Glomerular endothelial cell (primary cell): ENCODE measurements at places on chromosomes 11 and 22. TPM values are rescaled to one million over a fixed set of nuclear protein-coding genes. Genes with fewer than 3 reads are reported as not detected.

DNA sequence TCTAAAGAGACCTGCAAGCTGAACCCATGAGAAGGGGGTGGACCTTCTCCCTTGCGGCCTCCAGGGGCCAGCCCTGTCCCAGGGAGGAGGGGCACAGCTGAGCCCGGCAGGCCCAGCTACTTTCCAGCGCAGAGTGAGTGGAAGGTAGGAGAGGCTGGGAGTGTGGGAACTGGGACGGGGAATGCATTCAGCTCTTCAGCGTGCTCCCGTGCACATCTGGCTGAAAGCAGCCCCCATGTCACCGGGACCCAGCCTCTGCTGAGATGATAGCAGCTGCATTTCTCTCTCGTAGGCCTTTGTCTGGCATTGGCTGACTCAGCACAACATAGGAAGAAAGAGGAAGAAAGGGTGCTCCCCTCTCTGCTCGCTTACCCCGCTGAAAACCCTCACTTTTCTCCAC lies 951.5 kb downstream of the TBC1D22A start:
- no peak for DNase-seq

DNA sequence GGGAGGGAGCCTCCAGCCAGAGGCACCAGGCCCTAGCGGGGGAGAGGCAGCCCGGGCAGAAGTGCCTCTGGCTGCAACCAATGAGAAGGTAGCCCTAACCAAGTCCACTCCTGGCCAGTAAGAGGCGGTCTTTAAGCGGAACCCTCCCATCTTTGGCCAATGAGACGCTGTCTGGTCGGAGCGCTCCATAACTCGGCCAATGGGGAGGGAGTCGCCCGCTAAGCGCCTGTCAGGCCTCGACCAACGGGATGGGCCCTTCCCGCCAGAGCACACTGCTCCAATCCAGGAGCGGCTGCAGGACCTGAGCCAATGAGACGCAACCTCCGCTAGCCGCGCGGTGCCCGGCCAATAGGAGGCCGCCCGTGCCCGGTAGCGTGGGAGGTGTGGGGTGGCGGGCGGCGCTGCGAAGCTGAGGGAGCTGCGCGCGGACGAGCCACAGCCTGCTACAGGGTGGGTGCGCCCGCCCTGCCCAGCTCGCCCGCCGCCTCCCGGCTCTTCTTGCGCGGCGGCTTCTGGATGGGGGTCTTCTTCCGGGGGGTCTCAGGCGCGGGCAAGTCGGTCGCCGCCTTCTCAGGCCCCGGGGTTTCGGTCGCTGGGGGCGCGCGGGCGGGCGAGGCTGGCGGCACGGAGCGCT lies 12.6 kb downstream of the SCARF2 start:
- DNase-seq = no peak

DNA sequence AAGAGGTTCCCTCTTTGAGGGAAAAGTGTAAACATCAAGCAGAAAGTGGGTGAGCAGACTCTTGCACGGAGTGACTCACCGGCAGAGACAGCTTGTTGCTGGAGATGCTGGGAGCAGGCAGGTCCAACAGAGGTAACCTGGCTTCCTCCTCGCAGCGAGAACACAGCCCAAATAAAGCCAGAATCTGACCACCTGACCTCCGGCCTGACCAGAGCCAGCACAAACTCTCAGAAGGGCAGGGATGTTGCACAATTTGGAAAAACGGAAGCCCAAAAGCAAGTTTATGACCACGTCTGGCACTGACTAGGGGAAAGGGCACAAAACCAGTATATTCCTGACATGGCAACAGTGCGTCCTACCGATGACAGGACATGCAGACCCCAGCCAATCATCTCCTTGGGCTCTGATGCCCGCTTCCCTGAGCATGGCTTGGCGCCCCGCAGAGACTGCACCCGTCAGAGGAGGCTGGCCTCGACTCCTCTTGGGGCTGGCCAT lies 5.4 kb downstream of the SMCO4 start:
- no peak for DNase-seq

- DNase-seq = no peak
These were observed 15.8 kb downstream of the CCDC134 start for GRCh38 chr22:41816241-41816640.

GRCh38 chr11:63841554-63841953 lies 2.6 kb downstream of the MARK2 start:
- DNase-seq = no peak

DNA sequence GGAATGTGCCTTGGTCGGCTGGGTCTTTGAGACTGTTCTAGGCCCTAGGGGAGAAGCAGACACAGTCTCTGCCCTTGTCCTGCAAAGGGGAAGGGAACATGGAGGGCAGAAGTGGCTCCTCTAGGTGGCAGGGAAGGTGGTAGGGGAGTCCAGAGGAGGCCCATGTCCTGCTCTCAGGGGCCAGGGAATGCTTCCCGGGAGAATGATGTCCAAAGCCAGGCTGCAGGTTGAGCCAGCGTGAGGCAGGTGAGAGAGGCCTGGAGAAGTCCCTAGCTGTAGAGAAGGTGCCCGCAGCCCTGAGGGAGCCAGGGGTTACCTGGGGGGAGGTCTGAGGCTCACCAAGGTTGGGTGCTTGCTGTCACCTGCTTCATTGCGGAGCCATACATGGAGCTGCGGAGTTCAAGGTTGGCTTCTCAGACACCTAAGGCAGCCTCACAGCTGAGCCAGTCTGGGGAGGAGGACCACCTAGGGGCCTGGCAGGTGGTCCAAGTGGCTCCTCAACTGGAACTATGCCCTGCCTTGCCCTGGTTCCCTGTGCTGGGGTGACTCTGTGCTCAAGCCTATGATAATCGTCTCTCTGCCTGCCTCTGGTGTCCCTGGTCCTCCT lies 46.1 kb downstream of the SMIM38 start:
- no peak for DNase-seq

- DNase-seq = no peak
These were observed 4.1 kb upstream of the ELFN2 start for GRCh38 chr22:37431366-37431765.

DNA sequence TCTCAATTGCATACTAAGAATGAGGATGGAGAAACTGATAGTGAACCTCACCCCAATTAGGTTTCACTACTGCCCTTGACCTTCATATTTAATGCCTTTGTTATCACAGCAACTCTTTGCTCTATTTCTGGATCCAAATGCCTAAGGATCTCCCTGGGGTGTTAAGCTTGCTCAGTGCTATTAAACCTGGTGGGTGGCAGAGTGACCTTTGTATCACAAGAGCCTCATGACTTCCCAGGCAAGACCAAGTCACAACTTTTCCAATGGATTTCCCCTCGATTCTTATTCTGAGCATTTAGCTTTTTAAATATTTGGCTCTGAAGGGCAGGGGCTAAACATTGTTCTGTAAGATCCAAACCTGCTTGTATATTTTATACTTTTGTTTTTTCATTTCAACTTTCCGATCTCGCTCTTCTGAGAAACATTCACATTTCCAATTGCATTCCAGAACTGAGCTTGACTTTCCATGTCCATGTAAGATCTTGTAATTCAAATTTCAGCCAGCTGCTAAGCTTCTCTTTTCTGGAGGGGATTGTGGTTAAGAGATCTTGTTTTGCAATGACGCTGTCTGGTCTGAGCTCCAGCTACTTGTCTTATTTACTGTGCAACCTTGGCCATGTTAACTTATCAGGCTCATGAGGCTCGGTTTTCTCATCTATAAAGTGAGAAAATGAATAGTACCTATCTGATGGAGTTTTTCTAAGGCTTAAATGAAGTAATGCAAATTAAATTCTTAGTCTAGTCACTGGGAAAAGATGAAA lies 6.4 kb upstream of the EHF start:
- no peak for DNase-seq

- no peak for DNase-seq
These were observed 28.2 kb downstream of the MIAT start for GRCh38 chr22:26685601-26686000.

GRCh38 chr11:112836256-112836602 lies 125.0 kb upstream of the NCAM1 start:
- no peak for DNase-seq

- no peak for DNase-seq
These were observed 5.8 kb upstream of the ATG16L2 start for GRCh38 chr11:72808331-72808798.

GRCh38 chr22:28788601-28789000 lies 11.8 kb downstream of the XBP1 start:
- no peak for DNase-seq

DNA sequence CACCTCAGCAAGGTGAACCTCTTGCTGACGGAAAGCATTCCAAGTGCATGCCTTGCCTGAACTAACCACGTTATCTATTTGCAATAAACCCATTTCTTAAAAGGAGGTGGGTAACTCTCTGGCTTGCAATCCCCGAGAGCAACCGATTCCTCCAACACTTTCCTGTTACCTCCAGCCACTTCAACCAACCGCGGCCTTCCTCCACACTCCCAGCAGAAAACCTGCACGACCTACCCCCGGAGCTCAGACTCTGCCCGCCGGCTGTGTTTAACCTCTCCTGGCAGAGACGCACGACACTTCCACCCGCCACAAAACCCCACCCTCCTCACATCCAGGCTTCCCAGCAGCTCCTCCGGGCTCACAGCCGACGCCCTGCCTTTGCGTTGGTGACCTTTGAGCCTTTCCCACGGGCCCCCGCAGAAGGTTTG lies 708 bp downstream of the SCO2 start:
- no peak for DNase-seq

- DNase-seq = no peak
These were observed 68.4 kb downstream of the FBLN1 start for GRCh38 chr22:45571089-45571488.

- no peak for DNase-seq
These were observed 76.8 kb upstream of the VPREB1 start for GRCh38 chr22:22167791-22168189.

DNA sequence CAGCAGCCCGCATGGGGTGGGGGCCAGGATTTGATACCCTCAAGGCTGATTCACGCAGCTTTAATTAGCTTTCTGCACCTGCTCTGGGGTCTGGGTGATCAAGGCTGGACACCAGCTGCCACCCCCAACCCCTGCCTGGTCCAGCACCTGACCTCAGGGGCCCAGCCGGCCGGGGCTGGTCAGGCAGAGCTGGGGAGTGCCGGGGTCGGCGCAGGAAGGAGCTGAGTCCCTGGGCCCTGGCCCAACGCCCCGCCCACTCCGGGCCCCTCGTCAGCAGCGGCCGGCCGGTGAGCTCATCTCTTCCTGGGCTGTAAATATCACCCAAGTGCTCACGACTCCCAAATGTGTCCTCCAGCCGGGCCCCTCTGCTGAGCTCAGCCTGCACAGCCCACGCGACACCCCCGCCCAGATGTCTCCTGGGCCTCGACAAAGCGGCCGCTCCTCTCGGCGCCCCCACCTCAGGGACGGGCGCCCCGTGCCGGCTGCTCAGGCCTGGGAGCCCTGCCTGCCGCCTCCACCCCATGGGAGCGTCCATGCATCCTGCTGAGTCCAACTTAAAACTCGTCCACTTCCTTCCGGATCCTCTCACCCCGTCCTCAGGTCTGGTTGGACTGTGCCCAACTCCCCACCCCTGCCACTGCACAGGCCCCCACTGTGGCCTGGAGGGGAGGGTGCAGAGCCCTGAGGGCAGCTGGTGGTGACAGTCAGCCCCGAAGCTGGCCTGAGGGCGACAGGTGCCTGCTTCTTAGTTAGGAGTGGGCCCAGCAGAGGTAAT lies 29.0 kb downstream of the RTN4R start:
- no peak for DNase-seq

GRCh38 chr11:47276923-47277322 lies 7.0 kb downstream of the MADD start:
- no peak for DNase-seq

Gene OR52N4
- not detected in 2 replicates for total RNA-seq

Gene HTATIP2
- 48.8 and 78.6 TPM in 2 replicates for total RNA-seq

Gene OR51E2
- 0.06 TPM in 1 of 2 replicates, not detected in the other for total RNA-seq

Gene HEPN1
- total RNA-seq = 0.18 TPM in 1 of 2 replicates, not detected in the other

Gene APOBEC3B
- total RNA-seq = 0.87 and 4.7 TPM in 2 replicates

Gene TSPAN32
- total RNA-seq = not detected in 2 replicates
